Muscle of leg (tissue), 16 donors: ENCODE measurements at places on chromosomes 4 and X. TPM values are rescaled to one million over a fixed set of nuclear protein-coding genes. Genes with fewer than 3 reads are reported as not detected.
A peak's percentile ranks its signal among the peaks of the same experiment; 100 is the strongest.

DNA sequence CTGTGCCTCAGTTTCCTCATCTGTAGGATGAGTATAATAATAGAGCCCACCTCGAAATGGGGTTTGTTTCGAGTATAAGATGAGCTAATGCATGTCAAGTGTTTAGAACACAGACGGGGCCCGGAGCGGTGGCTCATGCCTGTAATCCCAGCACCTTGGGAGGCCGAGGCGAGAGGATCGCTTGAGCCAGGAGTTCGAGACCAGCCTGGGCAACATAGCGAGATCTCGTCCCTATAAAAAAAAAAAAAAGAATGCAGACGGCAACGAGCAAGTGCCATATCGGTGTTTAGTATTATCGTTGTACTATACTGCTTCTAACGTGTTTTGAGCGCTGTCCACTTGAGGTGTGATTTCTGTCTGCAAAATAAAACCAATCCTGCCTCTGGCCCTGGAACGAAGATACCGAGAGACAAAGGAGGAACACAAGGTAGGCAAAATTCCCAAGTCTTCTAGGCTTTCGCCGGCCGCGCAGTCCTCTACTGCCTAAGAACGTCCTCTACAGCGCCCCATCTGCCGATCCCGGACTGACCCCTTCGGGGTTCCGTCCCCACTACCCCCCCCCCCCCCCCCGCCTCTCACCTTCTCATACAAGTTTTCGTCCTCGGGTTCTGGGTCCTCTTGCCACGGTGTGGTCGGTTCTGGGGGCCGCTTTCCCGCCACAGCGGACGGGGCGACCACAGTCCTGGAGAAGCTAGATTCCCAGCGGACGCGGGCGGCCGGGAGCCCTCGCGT lies 442 bp downstream of the NDUFB11 start:
- peak; percentile 71 for DNase-seq

- no peak for DNase-seq
Observed at GRCh38 chr4:155899891-155900290, 3.6 kb upstream of the TDO2 start.

The MAGEB2 gene
- not detected for total RNA-seq

DNA sequence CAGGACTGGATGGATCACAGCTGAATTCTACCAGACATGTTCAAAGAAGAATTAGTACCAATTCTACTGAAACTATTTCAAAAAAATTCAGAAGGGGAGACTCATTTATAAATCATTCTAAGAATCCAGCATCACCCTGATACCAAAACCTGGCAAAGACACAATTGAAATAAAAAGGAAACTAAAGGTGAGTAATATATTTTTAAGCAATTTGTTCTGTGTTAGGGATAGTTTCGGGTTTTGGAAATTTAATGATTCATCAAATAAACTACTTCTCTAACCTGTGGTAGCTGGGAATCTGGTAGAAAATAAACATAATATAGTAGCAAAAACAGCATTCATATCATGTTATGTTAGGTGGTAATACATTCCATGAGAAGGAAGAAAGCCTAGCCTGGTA lies 662.2 kb upstream of the BOD1L1 start:
- DNase-seq: no peak

- DNase-seq: peak; percentile 61
Observed at GRCh38 chr4:82898322-82899243, 2.0 kb upstream of the THAP9 start.

The CT45A10 gene
- total RNA-seq: not detected

- DNase-seq: no peak
Observed at GRCh38 chr4:159071969-159072765, 30.7 kb upstream of the RAPGEF2 start.

DNA sequence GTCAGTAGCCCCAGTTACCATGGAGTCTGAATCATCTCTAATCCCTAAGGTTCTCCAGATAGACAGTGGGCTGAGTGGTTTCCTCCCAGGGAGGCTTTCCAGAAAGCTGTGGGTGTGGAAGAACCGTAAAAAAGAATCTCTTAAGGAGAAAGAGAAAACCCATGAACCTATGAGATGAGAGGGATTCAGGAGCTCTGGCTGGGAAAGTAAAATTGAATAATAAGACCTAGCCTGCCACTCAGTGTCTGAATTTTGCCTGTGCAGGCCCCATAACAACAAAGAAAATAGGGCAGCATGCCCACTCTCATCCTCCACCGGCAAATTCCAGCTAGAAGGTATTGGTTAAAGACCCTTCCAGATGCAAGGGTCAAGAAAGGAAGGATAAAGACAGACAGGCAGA lies 16.9 kb downstream of the AWAT2 start:
- DNase-seq: peak; percentile 48
